HEK293T (cell line): ENCODE measurements at places on chromosomes 13 and 19.
A peak's percentile ranks its signal among the peaks of the same experiment; 100 is the strongest.

- DNase-seq = no peak
These were observed 42.5 kb downstream of the NFIX start for GRCh38 chr19:13037731-13038130.

- DNase-seq = peak; percentile 57
These were observed 27.0 kb downstream of the OXGR1 start for GRCh38 chr13:96967248-96967745.

GRCh38 chr19:40625406-40626120 is 24.4 kb downstream of the LTBP4 start:
- no peak for DNase-seq

- no peak for DNase-seq
These were observed 574 bp downstream of the MKNK2 start for GRCh38 chr19:2050349-2050990.

- no peak for DNase-seq
These were observed 153.1 kb downstream of the LACC1 start for GRCh38 chr13:44032802-44033201.

- DNase-seq = no peak
These were observed 32.3 kb upstream of the NDUFS7 start for GRCh38 chr19:1351381-1351851.

- no peak for DNase-seq
These were observed 467.2 kb downstream of the ITGBL1 start for GRCh38 chr13:101919541-101920181.

DNA sequence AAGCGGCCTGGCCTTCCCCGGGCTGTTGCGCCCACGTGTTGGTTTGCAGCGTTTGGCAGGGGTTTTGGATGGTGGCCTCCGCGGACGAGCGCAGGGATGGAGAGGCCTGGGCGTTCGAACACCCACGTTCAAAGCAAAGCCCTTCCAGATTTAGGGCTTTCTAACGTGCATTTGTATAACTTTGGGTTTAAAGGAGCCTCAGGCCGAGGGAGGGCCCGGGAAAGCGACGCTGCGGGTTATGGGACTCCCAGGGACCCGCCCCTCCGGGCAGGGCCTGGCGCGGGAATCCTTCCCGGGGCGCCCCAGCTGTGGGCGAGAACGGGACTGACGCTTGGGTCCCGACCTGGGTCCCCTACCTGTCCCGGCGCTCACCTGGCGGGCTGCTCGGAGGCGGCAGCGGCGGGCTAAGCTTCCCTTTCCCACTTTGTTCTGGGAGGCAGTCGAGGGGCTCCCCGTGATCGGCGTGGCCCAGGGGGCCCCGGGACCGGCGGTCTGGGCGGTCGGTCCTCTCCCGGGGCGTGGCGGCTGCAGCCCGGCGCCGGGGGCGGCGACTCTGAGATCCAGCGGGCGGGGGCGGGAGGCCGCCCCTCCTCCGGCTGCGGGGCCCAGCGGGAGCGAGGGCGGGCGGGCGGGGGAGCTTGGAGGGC is at the start of gene FBXO17:
Gene FBXO17 (minus strand): TSS at position 529 of the 647 bp plus-strand sequence. CDS start 25,423 bp downstream, outside the sequence.
- peak; percentile 70 for DNase-seq

DNA sequence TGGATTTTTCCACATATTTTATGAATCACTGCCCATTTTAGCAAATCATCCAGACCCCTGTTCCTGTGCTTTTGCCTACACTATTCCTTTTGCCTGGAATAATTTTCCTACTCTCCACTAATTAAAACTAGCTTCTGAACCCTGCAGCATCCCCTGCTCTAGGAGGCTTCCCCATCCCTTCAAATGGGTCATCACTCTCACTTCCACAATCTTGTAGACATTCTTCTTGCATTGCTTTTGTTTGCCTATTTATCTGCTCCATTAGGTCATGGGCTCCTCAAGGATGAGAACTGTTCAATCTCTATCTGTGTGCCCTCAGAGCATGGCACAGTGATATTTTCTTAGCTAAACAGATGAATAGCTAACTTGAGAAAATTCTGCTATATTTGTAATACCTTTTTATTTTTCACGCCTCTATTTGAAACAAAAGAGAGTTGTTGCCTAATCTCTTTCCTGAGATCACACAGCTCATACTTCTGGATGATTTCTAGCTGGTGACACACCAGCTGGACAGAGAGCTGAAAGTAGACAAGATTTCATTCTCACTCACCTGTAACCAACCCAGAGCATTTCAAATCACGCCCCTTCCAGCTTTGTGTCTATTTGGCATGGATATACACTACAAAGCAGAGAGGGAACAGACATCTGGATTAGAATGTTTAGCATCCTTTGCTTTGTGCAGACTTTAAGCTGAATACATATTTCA is 466.0 kb downstream of the FOXO1 start:
- DNase-seq = no peak

- no peak for DNase-seq
These were observed 6.7 kb downstream of the KHSRP start for GRCh38 chr19:6417713-6418561.

- no peak for DNase-seq
These were observed 140.6 kb downstream of the IRS2 start for GRCh38 chr13:109645831-109646230.

DNA sequence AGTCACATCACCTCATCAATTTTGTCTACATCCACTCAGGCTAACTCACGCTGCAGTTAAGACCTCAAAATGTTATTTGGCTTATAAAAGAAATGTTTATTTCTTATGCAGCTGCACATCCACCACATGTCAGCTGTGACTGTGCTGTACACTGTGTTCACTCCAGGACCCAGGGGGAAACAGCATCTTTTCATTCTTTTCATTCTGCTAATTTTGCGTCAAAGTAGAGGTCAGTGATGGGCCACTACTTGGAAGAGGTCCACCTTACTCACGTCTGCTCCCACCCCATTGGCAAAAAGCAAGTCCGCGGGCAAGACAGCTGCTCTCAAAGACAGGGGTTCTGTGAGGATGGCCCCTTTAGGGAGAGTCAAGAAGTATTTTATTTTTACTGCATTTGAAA is 4.5 kb upstream of the DCT start:
- no peak for DNase-seq

GRCh38 chr19:4988770-4989251 is 19.9 kb downstream of the KDM4B start:
- no peak for DNase-seq

- no peak for DNase-seq
These were observed 15.4 kb downstream of the RB1 start for GRCh38 chr13:48318821-48319511.

GRCh38 chr13:105220063-105220462 is 1315.4 kb downstream of the EFNB2 start:
- DNase-seq = no peak

DNA sequence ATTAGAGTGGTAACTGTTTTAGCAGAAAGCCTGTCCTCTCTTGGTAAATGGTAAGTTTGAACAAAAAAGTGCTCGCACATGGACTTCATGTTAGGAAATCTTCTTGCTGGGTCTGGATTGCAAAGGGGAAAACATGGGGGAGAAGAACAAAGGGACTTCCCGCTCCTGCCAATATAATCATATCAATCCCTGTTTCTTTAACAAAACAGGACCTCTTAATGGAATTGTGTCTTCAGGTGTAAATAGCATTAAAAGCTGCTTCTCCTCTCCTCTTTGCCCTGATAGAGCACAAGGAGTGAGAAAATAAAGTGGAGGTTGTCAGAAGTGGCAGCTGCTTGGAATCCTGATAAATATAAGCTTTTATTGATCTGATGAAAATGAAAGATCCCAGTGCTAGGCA is 20.4 kb upstream of the ZNF536 start:
- no peak for DNase-seq

DNA sequence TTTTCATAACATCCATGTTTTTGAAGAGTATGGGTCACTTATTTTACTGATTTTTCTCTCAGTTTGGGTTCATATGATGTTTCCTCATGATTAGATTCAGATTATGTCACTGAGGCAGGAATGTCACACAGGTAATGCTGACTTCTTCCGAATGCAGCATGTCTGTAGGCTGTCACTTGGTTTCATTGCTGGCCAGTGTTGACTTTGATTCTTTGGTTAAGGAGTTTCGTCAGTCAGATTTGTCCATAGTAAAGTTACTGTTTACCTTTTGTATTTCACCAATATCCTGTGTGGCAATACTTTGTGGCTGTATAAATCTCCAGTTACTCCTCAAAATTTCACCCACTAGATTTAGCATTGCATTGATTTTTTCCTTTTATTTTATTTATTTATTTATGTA is 105.6 kb downstream of the MRPL57 start:
- DNase-seq = no peak

GRCh38 chr13:75181906-75182305 is 300.1 kb downstream of the TBC1D4 start:
- no peak for DNase-seq

DNA sequence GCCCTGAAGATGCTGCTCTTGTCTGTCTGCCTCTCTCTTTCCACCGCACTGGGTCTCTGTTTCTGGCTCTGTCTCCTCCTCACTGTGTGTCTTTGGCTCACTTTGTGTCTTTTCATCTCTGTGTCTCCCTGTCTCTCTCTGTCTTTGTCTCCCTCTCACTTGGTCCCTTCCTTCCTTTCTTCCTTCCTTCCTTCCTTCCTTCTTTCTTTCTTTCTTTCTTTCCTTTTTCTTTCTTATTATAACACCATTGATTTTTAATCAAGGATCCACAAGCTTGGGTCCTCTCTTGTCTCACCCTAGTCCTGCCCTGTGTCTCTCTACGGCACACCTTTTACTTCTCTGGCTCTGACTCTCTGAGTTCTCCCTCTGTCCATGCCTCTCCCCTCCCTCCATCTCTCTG is 14.3 kb downstream of the CD177 start:
- no peak for DNase-seq

DNA sequence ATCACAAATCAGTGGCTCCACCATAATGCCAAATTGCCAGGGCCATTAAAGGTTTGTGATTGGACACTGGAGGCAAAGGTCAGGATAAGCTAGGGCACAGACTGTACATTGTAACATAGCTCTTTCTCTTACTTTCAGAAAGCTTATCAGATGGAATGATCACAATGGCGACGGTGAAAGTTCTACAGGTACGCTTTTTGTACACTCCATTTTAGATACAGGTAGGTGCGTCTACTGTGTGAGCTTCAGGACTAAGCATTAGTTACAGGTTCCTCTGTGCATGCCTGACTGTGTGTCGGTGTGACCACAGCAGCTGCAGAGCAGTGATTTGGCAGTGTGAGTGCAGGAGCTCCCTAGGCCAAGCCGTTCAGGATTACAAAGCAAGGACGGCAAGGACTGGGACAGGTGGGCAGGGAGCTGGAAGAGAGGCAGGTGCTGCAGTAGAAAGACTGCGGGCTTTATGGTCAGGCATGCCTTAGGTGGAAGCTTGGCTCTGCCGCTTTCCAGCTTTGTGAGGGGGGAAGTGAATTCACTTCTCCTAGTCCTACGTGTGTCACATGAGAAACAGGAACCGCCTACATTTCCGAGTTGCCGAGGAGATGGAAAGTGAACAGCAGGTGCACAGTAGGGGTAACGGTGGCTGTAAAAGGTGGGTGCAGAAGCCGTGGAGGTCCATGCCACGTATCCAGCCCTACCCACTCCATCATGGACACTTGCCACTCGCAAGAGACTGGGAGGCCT is 49.6 kb downstream of the MRPL57 start:
- DNase-seq = no peak

DNA sequence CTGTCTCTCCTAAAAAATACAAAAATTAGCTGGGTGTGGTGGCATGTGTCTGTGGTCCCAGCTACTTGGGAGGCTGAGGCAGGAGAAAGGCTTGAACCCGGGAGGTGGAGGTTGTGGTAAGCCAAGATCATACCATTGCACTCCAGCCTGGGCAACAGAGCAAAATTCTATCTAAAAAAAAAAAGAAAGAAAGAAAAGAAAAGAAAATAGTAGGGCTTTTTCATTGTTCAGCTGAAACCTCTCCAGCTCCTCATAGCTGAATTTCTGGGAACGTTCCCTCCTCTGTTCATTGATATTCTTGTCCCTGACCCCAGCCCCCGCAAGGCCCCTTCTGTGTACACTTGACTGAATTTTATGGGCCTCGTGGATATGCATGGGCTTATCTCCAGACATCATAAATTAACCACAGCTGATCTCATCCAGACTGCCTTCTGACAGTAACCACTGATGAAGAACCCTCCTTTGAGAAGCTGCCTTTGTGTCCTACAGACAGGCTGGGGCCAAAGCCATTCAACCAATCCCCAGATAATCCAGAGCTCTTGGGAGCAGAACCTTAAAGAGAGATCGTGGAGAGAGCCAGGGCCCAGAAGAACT is at the start of gene ELSPBP1:
Gene ELSPBP1 (plus strand): TSS at position 424 of the 594 bp plus-strand sequence. CDS start 14,036 bp downstream, outside the sequence.
- DNase-seq = peak; percentile 48

- no peak for DNase-seq
These were observed 320.3 kb downstream of the DNAJC15 start for GRCh38 chr13:43343645-43344044.

- DNase-seq = peak; percentile 76
These were observed 5.0 kb downstream of the MVB12A start for GRCh38 chr19:17424743-17425365.

GRCh38 chr19:34471906-34472700 is 9.5 kb upstream of the WTIP start:
- DNase-seq = no peak

GRCh38 chr13:70191034-70191433 is 82.8 kb upstream of the KLHL1 start:
- DNase-seq = no peak

DNA sequence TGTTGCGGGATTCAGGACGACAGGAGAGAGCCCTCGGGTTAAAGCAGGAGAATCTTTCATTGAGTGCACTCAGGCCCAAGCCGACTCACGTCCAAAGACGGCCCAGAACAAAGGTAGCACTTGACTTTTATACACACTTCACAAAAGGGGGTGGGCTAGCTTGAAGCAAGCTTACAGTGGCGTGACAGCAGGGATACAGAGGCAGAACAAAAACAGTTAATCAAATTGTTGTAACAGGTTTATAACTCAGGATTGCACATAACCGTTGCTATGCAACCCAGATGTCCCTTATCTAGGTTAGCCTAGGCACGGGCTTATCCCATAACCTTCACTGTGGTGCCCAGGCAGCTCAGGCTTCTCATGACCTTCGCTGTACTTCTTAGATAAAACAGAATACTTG is 2.0 kb downstream of the MED25 start:
- DNase-seq = no peak

- DNase-seq = no peak
These were observed 108.5 kb downstream of the STK24 start for GRCh38 chr13:98468361-98468760.

GRCh38 chr19:54560881-54561385 is 12.7 kb upstream of the LILRA2 start:
- DNase-seq = no peak

GRCh38 chr13:98050041-98050466 is 92.8 kb upstream of the FARP1 start:
- DNase-seq = no peak

GRCh38 chr13:76245920-76246319 is 609.8 kb downstream of the LMO7 start:
- no peak for DNase-seq

DNA sequence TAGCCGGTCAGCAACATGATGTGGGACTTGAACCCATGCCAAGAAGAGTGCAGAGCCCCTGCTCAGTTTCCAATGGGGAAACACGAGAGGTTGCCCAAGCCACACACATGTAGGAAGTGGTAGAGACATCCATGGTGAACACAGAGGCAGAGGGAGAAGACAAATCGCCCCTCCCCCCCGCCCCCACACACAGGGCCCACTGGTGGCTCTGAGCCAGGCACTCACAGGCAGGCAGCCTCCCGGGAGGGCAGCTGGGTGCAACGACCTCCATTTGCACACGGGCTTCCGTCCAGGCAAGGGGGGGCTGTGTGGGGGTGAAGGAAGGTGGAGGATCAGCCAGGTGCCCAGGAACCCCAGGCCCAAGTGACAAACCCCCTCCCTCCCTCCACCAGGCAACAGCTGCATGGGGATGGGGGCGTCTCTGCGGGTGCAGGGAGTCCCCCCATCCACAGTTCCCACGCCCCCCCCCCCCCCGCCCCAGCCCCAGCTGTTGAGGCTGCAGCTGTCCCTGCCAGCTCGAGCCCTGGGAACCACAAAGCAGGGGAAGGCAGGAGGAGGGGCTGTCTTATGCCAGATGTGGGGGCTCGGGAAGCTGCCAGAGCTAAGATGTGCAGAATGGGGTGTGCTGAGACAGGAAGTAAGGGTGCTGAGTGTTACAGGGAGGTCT is 3.4 kb downstream of the NOTCH3 start:
- DNase-seq = no peak
